Tibial nerve (tissue), 4 donors: ENCODE measurements at places on chromosomes 4 and X.
A peak's percentile ranks its signal among the peaks of the same experiment; 100 is the strongest.

- no peaks in the 10 kb centered on the region for H3K4me1 ChIP-seq
- H3K4me3 ChIP-seq = no peak overlapping the region
- no peaks in the 10 kb centered on the region for H3K27me3 ChIP-seq
- DNase-seq = no peak
Observed at GRCh38 chrX:134338527-134338926, 101.5 kb downstream of the CCDC160 start.

GRCh38 chrX:8122538-8122937 is 48.5 kb downstream of the VCX2 start:
- no peaks in the 10 kb centered on the region for H3K27me3 ChIP-seq
- no peak overlapping the region for H3K27ac ChIP-seq
- DNase-seq = no peak
- H3K4me1 ChIP-seq = no peaks in the 10 kb centered on the region

DNA sequence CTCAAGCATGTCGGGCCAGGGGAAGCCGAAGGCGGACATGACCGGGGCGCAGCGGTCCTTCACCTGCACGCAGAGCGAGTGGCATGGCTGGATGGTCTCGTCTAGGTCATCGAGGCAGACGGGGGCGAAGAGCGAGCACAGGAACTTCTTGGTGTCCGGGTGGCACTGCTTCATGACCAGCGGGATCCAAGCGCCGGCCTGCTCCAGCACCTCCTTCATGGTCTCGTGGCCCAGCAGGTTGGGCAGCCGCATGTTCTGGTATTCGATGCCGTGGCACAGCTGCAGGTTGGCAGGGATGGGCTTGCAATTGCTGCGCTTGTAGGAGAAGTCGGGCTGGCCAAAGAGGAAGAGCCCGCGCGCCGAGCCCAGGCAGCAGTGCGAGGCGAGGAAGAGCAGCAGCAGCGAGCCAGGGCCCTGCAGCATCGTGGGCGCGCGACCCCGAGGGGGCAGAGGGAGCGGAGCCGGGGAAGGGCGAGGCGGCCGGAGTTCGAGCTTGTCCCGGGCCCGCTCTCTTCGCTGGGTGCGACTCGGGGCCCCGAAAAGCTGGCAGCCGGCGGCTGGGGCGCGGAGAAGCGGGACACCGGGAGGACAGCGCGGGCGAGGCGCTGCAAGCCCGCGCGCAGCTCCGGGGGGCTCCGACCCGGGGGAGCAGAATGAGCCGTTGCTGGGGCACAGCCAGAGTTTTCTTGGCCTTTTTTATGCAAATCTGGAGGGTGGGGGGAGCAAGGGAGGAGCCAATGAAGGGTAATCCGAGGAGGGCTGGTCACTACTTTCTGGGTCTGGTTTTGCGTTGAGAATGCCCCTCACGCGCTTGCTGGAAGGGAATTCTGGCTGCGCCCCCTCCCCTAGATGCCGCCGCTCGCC is at the start of gene SFRP2:
Gene SFRP2 (minus strand): TSS at position 671 of the 864 bp plus-strand sequence. CDS start 248 bp downstream, at position 423.
- H3K36me3 ChIP-seq = no peaks in the 10 kb centered on the region
- H3K27me3 ChIP-seq = peaks cover 72% of the 10 kb centered on the region
- H3K4me3 ChIP-seq = peak within 1 kb of the TSS; percentile 49
- H3K4me1 ChIP-seq = peaks cover 69% of the 10 kb centered on the region
- no peak for DNase-seq

DNA sequence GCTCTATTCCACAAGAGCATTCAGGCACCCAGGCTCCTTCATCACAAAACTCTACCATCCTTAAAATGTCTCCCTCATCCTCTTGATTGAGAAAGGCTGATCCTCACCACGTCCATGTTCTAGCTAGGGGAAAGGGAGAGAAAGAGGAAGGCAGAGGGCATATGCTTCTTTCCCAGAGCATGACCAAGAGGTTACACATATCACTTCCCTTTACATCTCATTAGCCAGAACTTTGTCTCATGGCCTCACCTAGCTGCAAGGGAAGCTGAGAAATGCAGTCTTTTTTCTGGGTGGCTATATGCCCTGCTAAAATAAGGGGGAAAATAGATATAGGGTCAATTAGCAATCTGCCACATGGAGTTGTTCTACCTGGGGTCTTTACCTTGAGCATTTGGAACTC is 42.7 kb downstream of the LONRF3 start:
- H3K36me3 ChIP-seq = peaks cover 4% of the 10 kb centered on the region
- H3K27me3 ChIP-seq = no peaks in the 10 kb centered on the region
- H3K4me3 ChIP-seq = no peak overlapping the region
- no peak for DNase-seq
- no peaks in the 10 kb centered on the region for H3K4me1 ChIP-seq

- H3K36me3 ChIP-seq = peaks cover 5% of the 10 kb centered on the region
- no peak overlapping the region for H3K4me3 ChIP-seq
- H3K27ac ChIP-seq = peak overlapping the region; percentile 68
- no peaks in the 10 kb centered on the region for H3K27me3 ChIP-seq
Observed at GRCh38 chrX:154526901-154527675, 11.1 kb upstream of the FAM3A start.

DNA sequence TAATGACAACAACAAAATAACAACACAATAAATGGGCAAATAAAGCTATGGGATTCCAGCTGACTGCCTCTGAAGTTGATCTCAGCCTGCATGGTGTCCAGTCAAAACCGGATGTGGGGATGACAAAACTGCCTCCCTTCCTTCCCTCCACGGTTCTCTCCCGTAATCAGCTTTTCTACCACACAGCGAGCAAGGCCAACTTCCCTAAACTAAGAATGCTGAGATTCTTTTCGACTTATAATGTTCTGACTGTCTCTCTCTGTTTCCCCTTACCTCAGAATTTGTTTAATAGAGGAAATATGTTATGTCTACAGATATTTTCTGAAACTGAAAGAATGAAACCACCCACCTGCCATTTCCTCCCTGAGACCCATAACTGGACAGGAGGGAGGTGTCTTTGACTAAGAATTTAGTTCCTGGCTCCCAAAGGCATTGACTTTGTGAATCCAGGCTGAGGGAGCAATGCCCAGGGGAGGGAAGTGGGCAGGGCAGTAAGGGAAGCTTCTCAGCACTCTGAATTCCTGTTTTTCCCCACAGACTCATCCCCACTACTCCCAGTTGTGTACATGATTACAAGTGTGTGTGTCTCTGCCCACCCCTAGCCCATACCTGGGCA is 1.0 kb upstream of the TLR1 start:
- H3K27ac ChIP-seq = peak overlapping the region; percentile 77
- H3K27me3 ChIP-seq = no peaks in the 10 kb centered on the region
- H3K36me3 ChIP-seq = no peaks in the 10 kb centered on the region
- DNase-seq = no peak
- H3K4me1 ChIP-seq = peaks cover 22% of the 10 kb centered on the region

DNA sequence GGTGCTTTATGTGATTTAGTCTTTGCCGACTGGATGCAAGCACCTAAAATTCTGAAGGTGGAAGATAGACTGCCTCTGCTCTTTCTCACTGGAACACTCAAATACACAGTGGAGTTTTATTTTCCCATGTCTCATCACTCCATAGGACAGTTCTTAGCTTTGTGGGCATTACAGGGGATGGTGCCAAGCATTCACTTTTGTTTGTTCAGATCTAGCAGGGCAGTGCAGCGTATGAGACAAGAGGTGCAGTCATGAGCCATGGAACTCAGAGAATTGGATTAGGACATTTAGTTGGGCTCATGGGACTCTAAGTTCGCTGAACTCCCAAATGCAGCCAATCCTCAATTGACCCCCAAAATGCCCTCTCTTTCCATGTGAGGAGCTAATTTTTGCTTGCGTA is 1136.9 kb upstream of the PRKX start:
- no peak overlapping the region for H3K27ac ChIP-seq
- no peak for DNase-seq
- no peaks in the 10 kb centered on the region for H3K27me3 ChIP-seq
- no peaks in the 10 kb centered on the region for H3K4me1 ChIP-seq

- no peaks in the 10 kb centered on the region for H3K27me3 ChIP-seq
- no peaks in the 10 kb centered on the region for H3K36me3 ChIP-seq
- H3K4me1 ChIP-seq = no peaks in the 10 kb centered on the region
- no peak overlapping the region for H3K27ac ChIP-seq
- H3K4me3 ChIP-seq = no peak overlapping the region
- no peak for DNase-seq
Observed at GRCh38 chr4:135282676-135283075, 1081.1 kb upstream of the PABPC4L start.

- H3K27me3 ChIP-seq = no peaks in the 10 kb centered on the region
- no peak overlapping the region for H3K27ac ChIP-seq
- no peak for DNase-seq
- no peak overlapping the region for H3K4me3 ChIP-seq
- peaks cover 11% of the 10 kb centered on the region for H3K4me1 ChIP-seq
Observed at GRCh38 chr4:121654738-121655137, 42.0 kb downstream of the ANXA5 start.

- DNase-seq = peak; percentile 26
- no peaks in the 10 kb centered on the region for H3K4me1 ChIP-seq
- no peaks in the 10 kb centered on the region for H3K36me3 ChIP-seq
- H3K27ac ChIP-seq = no peak overlapping the region
- no peaks in the 10 kb centered on the region for H3K27me3 ChIP-seq
Observed at GRCh38 chr4:87843936-87844335, 11.2 kb downstream of the MEPE start.

DNA sequence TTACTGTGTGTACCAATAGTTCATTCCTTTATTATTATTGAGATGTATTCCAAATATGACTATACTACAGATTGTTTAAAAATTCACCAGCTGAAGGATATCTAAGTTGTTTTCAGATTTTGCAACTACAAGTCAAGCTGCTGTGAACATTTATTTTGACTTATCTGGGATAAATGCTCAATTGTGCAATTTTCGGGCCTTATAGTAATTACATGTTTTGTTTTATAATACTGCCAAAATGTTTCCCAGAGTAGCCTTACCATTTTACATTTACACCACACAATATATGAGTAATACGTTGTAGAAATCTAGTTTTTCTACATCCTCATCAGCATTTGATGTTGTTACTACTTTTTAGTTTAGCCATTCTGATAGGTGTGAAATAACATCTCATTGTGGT is 179.6 kb downstream of the ANTXR2 start:
- H3K4me3 ChIP-seq = no peak overlapping the region
- no peaks in the 10 kb centered on the region for H3K27me3 ChIP-seq
- H3K4me1 ChIP-seq = no peaks in the 10 kb centered on the region
- H3K27ac ChIP-seq = no peak overlapping the region
- no peak for DNase-seq
- no peaks in the 10 kb centered on the region for H3K36me3 ChIP-seq

GRCh38 chr4:101187841-101188240 is 159.5 kb downstream of the PPP3CA start:
- H3K27ac ChIP-seq = no peak overlapping the region
- no peaks in the 10 kb centered on the region for H3K27me3 ChIP-seq
- DNase-seq = no peak
- H3K36me3 ChIP-seq = no peaks in the 10 kb centered on the region

DNA sequence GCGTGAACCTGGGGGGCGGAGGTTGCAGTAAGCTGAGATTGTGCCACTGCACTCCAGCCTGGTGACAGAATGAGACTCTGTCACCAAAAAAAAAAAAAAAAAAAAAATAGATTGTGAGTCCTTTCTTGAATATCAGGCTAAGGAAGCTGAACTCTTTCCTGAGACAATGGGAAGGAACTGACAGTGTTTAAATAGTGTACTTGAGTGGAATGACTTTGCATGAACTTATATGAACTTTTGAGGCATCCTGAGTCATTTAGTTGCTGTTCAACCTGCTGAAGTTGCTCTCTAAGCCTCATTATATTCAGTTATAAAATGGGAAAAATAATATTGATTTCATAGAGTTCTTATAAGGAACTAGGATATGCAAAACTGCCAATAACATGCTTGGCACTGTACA is 79.3 kb upstream of the LIMCH1 start:
- DNase-seq = no peak
- H3K27ac ChIP-seq = no peak overlapping the region
- H3K4me3 ChIP-seq = no peak overlapping the region

GRCh38 chrX:34218063-34218462 is 85.9 kb upstream of the FAM47A start:
- DNase-seq = no peak
- no peaks in the 10 kb centered on the region for H3K4me1 ChIP-seq
- no peaks in the 10 kb centered on the region for H3K36me3 ChIP-seq
- H3K4me3 ChIP-seq = no peak overlapping the region
- H3K27ac ChIP-seq = no peak overlapping the region
